Mucosa of gallbladder (tissue), 1 donor: ENCODE measurements at places on chromosomes 5 and 9. TPM values are rescaled to one million over a fixed set of nuclear protein-coding genes. Genes with fewer than 3 reads are reported as not detected.

DNA sequence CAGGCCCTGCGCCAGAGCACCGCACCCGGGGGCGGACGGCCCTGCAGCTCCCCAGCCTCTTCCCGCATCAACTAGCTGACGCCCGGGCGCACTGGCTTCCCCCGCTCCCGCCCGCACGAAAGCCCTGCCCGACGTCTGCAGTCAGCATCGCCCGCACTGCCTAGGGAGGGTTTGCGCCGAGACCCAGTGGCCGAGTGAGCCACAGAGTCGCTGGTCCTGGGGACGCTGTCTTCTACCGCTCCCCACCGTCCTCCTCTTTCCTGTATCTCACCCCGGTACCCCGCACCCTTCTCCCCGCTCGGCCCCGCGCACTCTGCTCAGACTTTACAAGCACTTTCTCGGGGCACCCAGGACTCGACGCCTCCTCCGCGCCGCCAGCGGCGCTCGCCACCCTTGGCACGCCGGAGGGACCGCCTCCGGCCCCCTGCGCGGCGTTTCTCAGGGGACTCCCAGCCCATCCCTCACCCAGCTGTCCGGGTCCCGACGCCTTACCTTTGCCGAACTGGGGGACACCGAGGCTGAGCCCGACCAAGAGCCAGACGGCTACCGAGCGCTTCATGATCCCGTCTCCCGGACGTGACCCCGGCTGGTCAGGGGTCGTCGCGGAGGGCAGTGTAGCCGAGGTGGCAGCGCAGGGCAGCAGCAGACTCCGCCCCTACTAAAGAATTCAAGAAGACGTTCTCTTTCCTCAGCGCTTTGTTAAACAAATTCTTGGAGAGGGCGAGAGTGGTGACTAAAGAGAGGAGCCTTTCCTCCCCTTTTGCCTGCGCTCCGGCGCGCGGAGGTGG lies 670 bp downstream of the EDIL3 start:
- DNase-seq, result no peak

Gene EFNA5
- total RNA-seq, result 27.9 TPM

GRCh38 chr5:114977979-114978573 lies 191.6 kb downstream of the TRIM36 start:
- no peak for DNase-seq

GRCh38 chr5:169811680-169812079 lies 168.6 kb downstream of the INSYN2B start:
- DNase-seq, result no peak

Gene FBXL7
- total RNA-seq, result 12.1 TPM

DNA sequence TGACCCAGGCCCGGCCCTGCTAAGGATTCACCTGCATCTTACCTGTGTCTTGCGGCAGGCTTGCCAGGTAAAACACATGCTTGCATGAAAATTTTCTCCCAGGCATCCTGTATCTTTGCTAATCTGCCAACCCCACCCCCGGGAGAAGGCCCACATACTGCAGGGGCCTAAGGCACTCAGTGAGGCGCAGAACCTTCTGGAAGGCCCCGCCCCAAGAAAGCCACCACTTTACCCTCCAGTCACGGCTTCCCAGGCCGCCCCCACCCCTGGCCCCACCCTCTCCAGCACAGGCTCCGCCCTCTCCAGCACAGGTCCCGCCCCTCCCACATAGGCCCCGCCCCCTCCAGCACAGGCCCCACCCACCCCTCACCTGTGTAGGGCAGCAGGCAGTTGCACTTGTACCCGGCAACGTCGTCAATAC lies 29.8 kb upstream of the SEC16A start:
- DNase-seq, result no peak

GRCh38 chr5:35876922-35877321 lies 20.2 kb downstream of the IL7R start:
- no peak for DNase-seq

Gene IL3
- total RNA-seq, result not detected
